ENCODE measurements at places on chromosomes 5 and 9. TPM values are rescaled to one million over a fixed set of nuclear protein-coding genes. Genes with fewer than 3 reads are reported as not detected.

GRCh38 chr5:43482490-43483297 lies 971 bp downstream of the TMEM267 start:
- H3K27me3 ChIP-seq = no peaks in the 10 kb centered on the region
- peak overlapping the region; percentile 96 for H3K4me3 ChIP-seq
- no peaks in the 10 kb centered on the region for H3K36me3 ChIP-seq
- H3K4me1 ChIP-seq = peaks cover 21% of the 10 kb centered on the region
- DNase-seq = no peak
- peak overlapping the region; percentile 98 for H3K27ac ChIP-seq

DNA sequence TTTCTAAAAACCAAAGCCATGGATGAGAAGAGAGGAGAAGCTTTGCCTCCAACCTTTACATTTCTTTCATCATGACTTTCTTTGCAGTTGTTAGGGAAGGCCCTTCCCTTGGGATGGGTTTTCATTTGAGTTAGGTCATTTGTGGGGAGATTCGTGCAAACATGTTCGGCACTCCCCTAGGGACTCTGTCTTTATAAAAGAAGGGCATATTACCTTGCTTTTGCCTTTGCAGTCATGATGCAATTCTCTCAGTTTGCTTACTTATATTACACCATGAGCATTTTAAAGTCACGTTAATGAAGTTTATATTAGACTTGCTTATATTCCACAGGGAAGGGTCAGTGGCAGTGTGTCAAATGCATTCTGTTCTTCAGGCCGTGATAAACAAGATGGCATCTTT lies 289.3 kb upstream of the WWC1 start:
- H3K36me3 ChIP-seq = no peaks in the 10 kb centered on the region
- H3K27me3 ChIP-seq = peaks cover 11% of the 10 kb centered on the region
- no peaks in the 10 kb centered on the region for H3K4me1 ChIP-seq

DNA sequence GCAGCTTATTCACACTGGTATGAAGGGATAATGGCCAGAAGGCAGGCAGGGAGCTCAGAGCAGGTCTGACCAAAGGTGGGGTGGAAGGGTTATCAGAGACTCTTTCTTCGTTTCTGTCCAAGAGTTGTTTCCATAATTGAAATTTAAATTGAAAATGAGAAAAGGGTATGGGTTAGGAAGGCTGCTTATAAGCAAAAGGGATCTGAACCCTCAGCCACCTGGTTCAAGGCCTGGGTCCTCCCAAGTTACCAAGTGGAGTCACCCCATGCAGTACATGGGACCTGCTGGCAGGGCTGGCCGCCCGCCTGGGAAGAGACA lies 17.8 kb downstream of the EEIG1 start:
- H3K4me3 ChIP-seq = peak overlapping the region; percentile 73
- H3K4me1 ChIP-seq = peaks cover 77% of the 10 kb centered on the region
- no peaks in the 10 kb centered on the region for H3K27me3 ChIP-seq
- no peak for DNase-seq
- H3K36me3 ChIP-seq = peaks cover 9% of the 10 kb centered on the region

DNA sequence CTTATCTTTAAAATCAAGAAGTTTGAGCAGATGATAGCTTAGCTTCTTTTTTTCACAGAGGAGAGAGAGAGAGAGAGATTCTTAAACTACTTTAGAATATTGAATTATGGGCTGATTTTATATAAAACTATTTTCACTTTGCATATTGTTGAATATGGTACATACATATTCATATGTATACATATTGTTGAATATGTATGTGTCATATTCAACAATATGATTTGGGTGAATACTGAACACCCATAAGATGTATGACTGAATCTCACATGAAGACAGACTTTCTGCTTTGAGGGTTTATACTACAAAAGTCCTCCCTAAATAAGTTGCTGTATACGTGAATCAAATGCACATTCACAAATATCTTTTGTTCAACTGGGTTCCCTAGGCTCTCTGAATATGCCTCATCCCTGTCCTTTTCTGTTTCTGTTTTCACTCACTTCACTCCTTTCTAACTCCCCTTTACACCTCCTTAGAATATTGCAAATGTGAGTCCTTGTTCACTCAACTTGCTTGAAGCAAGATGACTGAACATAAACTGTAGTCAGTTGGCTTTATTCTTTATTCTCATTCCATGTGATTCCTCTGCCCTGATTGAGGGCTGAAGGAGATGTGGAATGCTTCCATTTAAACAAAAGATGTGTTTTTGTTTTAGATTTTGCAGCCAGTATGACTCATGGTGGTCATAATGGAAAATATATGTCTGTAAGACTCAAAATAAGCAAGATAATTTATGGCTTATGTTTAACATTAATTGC lies 225.4 kb upstream of the DAB2 start:
- no peak for DNase-seq
- no peak overlapping the region for H3K27ac ChIP-seq
- H3K27me3 ChIP-seq = peaks cover 10% of the 10 kb centered on the region
- H3K4me3 ChIP-seq = no peak overlapping the region

The SPINK7 gene
- total RNA-seq = not detected

The SKP2 gene
- 10.8 TPM for total RNA-seq

The NCBP1 gene
- 31.6 TPM for total RNA-seq

Data from T-helper 17 cell (primary cell).